ENCODE measurements at places on chromosomes 6 and 20.
A peak's percentile ranks its signal among the peaks of the same experiment; 100 is the strongest.

DNA sequence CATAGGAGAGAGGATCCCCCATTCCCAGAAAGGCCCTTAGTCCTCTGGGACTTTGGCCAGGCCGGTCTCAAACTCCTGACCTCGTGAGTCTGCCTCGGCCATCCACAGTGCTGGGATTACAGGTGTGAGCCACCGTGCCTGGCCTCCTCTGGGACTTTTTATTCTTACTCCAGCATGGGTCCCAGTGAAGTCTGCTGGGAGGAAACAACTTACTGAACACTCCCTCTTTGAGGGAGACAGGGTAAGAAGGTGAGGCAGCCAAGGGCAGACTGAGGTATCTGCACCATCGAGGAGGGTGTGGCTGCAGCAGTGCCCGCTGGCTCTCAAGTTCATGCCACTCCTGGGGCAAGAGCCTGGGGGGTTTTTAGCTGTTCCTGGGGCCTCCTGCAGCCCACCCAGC lies 2.4 kb downstream of the BAK1 start:
- no peak for DNase-seq

GRCh38 chr6:75208298-75209183 lies 2.7 kb upstream of the COL12A1 start:
- peak; percentile 70 for DNase-seq

DNA sequence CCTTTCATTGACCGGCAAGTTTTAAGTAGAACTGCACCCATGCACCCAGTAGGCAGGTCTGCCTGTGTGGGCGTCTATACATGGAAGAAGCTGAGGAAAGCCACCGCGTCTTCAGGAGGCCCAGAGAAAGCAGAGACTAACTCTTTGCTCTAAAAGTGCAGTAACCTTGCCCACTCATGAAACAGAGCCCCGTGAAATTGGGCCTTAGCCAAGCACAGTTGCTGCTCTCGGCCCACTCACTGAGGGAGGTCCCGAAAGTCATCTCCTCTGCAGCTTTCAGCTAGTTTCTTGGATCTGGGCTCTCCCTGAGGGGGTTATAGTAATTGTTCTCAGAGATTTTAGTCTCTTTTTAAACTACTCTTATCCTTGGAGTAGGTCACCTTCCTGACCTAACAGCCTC lies 74.0 kb upstream of the SYNJ2 start:
- DNase-seq: no peak

- no peak for DNase-seq
Observed at GRCh38 chr20:52913650-52914387, 58.3 kb upstream of the TSHZ2 start.

GRCh38 chr6:127342946-127343808 lies at the start of gene ECHDC1:
TSS of gene ECHDC1 (minus strand) at chr6:127343609. CDS start at chr6:127331028, 12,581 bp downstream.
- peak; percentile 61 for DNase-seq

- DNase-seq: no peak
Observed at GRCh38 chr6:10598084-10598960, 77.2 kb downstream of the GCNT2 start.

GRCh38 chr6:167956983-167957492 lies 40.4 kb upstream of the KIF25 start:
- no peak for DNase-seq

GRCh38 chr20:21623074-21623780 lies 82.2 kb upstream of the PAX1 start:
- no peak for DNase-seq

GRCh38 chr6:124057461-124057860 lies 253.8 kb downstream of the NKAIN2 start:
- DNase-seq: no peak

DNA sequence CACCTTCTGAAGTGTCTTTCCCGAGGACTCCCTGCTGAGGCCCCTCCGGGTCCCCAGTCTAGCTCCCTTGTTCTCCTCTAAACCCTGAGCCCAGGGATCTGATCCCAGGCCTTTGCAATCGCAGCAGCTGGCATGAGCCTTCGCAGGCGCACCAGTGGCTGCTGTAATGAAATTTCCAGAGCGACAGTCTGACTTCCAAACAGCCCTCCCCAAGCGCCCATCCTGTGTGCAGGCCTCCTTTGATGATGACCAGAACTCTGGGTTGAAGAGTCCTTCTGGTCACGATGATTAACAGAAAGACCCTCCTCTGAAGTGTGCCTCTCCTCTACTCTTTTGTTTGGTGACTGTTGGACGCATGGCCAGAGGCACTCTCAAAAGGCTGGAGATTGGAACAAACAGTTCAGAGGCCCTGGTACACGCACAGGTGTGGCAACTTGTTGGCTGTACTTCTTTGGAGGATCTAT lies 89.1 kb upstream of the MPC1 start:
- DNase-seq: no peak

GRCh38 chr20:37364013-37364926 lies 18.3 kb downstream of the SRC start:
- no peak for DNase-seq

- no peak for DNase-seq
Observed at GRCh38 chr6:41334482-41335040, 847 bp upstream of the NCR2 start.

GRCh38 chr6:167572106-167572505 lies 247.2 kb downstream of the TTLL2 start:
- no peak for DNase-seq

GRCh38 chr20:37375227-37375626 lies 29.3 kb downstream of the SRC start:
- no peak for DNase-seq

DNA sequence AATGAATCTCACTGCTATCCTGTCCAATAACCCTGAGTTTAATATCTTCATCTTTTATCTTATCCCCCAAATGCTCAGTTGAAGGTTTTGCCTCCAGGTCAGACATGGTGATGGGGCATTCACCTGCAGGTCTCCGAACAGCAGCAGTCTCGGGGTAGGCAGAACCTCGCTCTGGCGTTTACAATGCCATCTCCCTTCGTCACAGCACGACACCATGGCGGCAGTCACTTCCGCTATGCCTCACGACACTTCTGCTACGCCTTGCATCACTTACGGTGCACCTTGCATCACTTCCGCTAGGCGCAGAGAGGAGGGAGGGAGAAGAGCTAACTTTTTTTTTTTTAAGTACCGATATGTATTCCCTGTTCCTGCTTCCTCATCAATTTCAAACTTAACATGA lies 194.9 kb downstream of the BCAS1 start:
- no peak for DNase-seq

- no peak for DNase-seq
Observed at GRCh38 chr6:152399399-152399798, 237.8 kb downstream of the SYNE1 start.

- no peak for DNase-seq
Observed at GRCh38 chr6:25233226-25233625, 45.9 kb upstream of the CARMIL1 start.

GRCh38 chr20:48933017-48933766 lies 11.7 kb downstream of the ARFGEF2 start:
- DNase-seq: no peak

GRCh38 chr6:20393297-20393696 lies 8.4 kb upstream of the E2F3 start:
- DNase-seq: no peak

DNA sequence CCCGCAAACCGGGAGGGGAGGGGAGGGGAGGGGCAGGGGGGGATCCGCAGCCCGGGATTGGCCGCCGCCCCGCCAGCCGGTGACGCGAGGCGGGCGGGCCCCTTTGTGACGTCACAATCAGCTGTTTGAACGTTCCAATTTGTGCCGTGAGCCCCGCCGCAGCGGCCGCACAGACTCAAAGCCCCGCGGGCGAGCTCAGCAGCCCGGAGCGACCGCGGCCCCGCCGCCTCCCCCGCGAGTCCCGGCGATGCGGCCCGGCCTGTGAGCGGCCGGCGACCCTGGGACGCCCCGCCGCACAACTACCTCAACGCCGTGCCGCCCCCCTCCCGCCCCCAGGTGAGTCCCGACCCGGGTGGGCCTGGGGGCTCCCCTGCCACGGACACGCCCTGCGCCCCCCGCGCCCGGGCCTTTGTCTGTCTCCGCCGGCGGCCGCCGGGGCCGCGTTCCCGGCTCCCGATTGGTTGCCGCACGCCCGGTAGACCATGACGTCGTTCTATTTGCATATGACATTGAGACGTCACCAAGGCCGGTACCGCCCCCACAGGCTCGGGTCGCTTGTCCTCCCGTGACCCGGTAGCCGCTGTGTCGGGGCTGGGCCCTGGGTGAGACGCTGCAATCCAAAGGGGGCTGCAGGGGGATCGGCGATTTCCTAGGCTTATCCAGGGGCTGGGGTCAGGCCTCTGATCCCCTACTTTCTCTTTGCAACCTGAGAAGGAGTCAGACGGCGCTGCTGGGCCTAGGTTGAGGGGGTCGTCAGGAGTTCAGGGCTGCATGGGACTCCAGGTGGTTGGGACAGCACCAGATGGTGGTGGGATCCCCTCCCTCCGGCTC lies at the start of gene TP53INP2:
TSS of gene TP53INP2 (plus strand) at position 168 of the 831 bp plus-strand sequence. CDS start 4,396 bp downstream, outside the sequence.
- DNase-seq: peak; percentile 96

DNA sequence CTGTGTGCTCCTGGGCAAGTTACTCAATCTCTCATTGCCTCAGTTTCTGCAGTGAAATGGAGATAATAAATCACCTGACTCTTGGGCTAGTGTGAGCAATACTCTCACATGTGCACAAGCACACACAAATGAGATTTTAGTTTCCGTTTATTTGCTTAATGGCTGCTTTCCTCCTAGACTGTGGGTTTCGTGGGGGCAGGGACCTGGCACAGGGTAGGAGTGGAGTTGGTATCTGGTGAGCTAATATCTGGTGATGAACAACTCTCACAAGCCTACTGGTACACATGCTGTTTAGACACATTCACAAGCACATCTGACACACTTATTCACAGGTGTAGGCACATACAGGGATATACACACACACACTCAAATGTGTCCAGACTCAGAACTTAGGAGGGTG lies 73.8 kb downstream of the TOX2 start:
- no peak for DNase-seq

GRCh38 chr20:38321959-38322598 lies 18.1 kb downstream of the BPI start:
- DNase-seq: peak; percentile 33

DNA sequence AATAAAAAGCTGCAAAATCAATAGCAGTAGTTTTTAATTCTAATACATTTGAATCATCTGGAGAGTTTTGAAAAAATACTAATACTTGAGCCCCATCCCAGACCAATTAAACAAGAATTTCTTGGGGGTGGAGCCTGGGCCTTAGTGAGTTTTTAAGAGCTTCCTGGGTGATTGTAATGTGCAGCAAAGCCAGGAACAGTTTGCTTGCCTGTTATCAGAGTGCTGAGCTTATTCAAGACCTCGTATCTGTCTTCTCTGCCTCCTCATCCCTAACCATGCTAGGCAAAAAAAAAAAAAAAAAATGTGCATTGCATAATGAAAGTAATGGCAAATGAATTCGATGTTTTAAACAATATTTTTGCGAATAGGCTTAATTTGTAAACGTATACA lies 36.4 kb upstream of the MYB start:
- no peak for DNase-seq

GRCh38 chr6:13237318-13237717 lies 91.0 kb downstream of the TBC1D7 start:
- no peak for DNase-seq

DNA sequence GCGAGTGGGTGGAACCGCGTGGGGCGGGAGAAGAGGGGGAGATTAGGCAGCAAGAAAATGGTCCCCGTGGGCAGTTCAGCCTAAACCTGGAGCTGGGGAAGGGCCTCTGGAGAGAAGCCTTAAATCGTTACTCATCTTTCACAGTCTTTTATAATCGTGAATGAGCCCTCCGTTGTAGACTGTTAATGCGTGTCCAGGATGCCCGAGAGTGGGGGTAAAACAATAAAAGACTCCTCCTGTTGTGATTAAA lies 11.0 kb upstream of the ELOVL5 start:
- DNase-seq: no peak

- DNase-seq: no peak
Observed at GRCh38 chr6:98054453-98054852, 771.4 kb upstream of the MMS22L start.

- no peak for DNase-seq
Observed at GRCh38 chr6:23417133-23417532, 708.9 kb upstream of the NRSN1 start.

DNA sequence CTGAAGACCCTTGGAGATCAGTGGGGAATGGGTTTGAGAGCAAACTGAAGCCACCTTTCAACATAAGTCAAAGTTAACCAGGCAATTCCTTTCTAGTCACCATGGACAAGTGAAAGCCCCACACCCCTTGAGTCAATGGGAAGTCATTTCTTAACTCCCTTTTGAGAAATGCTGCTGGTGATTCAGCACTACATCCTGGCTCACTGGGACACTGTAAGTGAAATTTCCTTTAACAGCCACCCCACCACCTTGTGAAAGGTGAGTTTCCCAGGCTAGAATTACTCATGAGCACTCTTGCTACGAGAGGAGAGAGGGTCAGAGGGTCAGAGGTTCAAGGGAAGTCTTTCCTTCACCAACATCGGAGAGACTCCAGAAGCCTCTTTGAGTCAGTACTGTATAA lies 93.3 kb upstream of the MARCKS start:
- DNase-seq: no peak

DNA sequence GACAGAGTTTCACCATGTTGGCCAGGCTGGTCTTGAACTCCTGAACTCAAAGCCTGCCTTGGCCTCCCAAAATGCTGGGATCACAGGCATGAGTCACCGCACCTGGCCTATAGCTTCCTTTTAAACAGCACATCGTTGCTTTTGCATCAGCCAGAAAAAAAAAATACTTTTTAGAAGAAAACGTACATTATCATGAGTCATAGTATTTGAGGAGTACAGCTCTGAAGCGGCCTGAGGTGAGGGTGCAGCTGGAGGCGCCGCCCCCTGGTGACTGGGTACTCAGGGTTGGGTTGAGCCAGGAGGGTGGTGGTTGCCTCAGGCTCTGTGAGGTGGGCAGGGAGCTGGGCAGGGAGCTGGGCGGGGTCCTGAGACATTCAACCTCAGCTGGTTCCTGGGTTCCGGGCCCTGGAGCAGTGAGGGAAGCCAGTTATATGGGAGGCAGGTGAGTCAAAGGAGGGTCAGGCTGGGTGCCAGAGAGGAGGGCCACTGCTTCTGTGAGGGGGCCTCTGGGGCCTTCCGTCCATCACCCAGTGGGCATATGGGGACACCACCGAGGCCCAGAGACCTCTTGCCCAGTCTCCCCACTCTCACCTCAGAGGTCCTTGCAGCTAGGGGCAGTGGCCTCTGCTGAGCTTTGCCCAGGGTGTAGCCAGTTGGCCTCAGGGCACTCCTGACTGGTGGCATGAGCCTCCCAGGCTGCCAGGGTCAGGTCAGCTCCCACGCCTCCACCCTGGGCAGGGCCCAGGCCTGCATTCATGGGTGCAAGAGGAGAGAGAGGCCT lies 11.7 kb upstream of the ID1 start:
- no peak for DNase-seq

DNA sequence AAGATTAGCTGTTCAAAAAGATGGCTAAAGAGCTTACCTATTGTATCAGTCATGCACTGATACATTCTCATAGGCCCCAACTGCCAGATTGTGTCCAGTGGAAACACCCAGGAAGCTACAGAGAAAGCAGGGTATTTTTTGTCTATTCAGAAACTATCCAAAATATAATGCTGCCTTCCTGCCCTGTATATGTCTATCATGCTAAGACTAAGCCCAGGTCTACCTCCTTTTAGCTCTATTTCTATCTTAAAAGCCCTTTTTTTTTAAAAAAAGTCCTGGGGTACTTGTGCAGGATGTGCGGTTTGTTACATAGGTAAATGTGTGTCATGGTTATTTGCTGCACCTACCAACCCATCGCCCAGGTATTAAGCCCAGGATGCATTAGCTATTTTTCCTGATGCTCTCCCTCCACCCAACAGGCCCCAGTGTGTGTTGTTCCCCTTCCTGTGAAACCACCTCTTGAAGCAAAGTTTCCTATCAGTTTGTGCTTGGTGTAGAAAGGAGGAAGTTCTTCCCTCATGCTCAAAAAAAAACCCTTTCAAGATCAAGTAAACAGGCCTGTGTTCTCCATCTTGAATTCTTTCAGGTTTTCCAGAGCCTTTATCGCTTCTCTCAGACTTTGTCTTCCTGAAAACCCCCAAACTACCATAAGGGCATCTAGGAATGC lies 514 bp downstream of the DEFB129 start:
- DNase-seq: no peak

- no peak for DNase-seq
Observed at GRCh38 chr6:72963946-72964345, 261.4 kb downstream of the KHDC1L start.
